ENCODE measurements at places on chromosomes 7 and 10. TPM values are rescaled to one million over a fixed set of nuclear protein-coding genes. Genes with fewer than 3 reads are reported as not detected.
A peak's percentile ranks its signal among the peaks of the same experiment; 100 is the strongest.

- DNase-seq, result peak; percentile 26
- H3K4me1 ChIP-seq, result no peaks in the 10 kb centered on the region
- H3K36me3 ChIP-seq, result no peaks in the 10 kb centered on the region
- H3K27me3 ChIP-seq, result no peaks in the 10 kb centered on the region
- H3K4me3 ChIP-seq, result no peak overlapping the region
- H3K27ac ChIP-seq, result no peak overlapping the region
Observed at GRCh38 chr7:18995270-18995671, 122.2 kb downstream of the TWIST1 start.

DNA sequence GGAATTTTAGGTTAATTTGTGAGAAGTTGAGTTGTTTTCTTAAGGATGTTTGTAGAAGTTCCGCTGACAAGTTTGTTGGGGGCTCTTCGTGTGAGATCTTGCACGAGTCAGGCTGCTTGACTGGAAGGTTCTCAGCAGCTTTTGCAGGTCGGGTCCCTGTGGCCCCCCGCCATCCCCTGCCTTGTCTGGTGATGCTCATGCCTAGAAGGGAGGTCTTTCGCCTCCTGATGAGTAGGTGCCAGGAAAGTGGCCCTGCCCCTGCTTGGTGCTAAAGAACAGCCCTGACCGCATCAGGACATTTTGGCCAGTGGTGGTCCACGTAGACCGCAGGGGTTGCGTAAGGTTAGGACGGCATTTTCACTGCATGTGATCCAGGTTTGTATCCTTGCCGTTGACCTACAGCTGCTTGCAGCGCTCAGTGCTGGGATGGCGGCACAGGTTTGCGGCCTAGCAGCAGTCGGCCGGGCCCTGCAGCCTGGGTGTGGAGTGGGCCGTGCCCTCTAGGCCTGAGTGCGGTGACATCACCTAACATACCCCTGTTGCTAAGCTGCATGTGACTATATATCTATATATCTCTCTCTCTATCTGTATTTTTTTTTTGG lies 62.4 kb downstream of the DNAJB6 start:
- DNase-seq, result no peak
- H3K27ac ChIP-seq, result no peak overlapping the region
- no peaks in the 10 kb centered on the region for H3K4me1 ChIP-seq
- H3K27me3 ChIP-seq, result no peaks in the 10 kb centered on the region
- no peak overlapping the region for H3K4me3 ChIP-seq

- H3K27me3 ChIP-seq, result peaks cover 39% of the 10 kb centered on the region
- peaks cover 40% of the 10 kb centered on the region for H3K4me1 ChIP-seq
- no peak for DNase-seq
- H3K27ac ChIP-seq, result no peak overlapping the region
- H3K4me3 ChIP-seq, result no peak overlapping the region
Observed at GRCh38 chr7:29561271-29561670, 2.4 kb upstream of the PRR15 start.

GRCh38 chr10:47409866-47410256 lies 25.8 kb upstream of the ZNF488 start:
- no peak overlapping the region for H3K27ac ChIP-seq
- H3K27me3 ChIP-seq, result no peaks in the 10 kb centered on the region
- no peaks in the 10 kb centered on the region for H3K36me3 ChIP-seq

- no peak for DNase-seq
- no peaks in the 10 kb centered on the region for H3K27me3 ChIP-seq
- no peak overlapping the region for H3K4me3 ChIP-seq
- H3K36me3 ChIP-seq, result no peaks in the 10 kb centered on the region
- peaks cover 23% of the 10 kb centered on the region for H3K4me1 ChIP-seq
Observed at GRCh38 chr10:79926037-79926436, 22.9 kb downstream of the SFTPD start.

Gene TRUB1
- 23.2 TPM for total RNA-seq

DNA sequence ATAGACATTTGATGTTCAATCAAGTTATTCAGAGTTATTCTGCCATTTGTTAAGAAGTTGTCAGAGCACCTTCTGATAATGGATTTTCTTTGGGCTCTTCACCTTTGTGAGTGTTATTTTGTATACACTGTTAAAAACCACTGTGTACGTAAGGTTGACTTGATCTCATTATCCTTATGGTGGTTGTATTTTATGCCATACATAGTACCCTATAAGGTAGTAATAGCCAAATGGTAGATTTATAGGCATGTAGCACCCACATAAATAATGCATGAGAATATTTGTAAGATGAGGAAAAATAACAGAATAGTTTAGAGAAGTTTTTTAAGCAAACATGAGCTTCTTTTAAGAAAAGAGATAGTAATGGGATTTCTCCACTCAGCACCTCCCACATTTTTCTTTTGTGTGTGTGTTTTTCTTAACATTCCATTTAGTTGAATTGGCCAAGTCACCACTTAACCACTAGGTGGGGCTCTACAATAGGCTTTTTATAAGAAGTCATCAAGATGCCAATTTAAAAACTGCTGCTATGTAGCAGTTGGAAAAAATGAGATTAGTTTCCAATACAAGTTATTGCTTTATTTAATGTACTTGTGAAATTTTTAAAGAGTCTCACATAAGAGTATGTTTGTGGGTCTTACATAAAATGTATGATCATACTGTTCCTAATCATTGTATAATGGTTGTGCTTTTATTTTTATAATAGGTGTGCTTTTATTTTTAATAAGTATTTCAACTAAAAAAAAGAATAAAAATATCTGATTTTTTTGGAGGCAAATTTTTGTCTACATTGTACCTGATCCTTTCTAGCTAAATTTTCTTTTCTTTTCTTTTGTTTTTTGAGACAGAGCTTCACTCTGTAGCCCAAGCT lies 41.1 kb upstream of the STMP1 start:
- no peak for DNase-seq
- no peaks in the 10 kb centered on the region for H3K27me3 ChIP-seq
- H3K4me1 ChIP-seq, result no peaks in the 10 kb centered on the region
- no peak overlapping the region for H3K4me3 ChIP-seq
